Stimulated activated CD4-positive, alpha-beta T cell treated with anti-CD3 and anti-CD28 coated beads, TNF-alpha, amount 100 ng/mL, for 48 hours (primary cell): ENCODE measurements at places on chromosomes 1 and 21.

GRCh38 chr1:115796897-115797296 lies 28.4 kb upstream of the CASQ2 start:
- no peak for DNase-seq

DNA sequence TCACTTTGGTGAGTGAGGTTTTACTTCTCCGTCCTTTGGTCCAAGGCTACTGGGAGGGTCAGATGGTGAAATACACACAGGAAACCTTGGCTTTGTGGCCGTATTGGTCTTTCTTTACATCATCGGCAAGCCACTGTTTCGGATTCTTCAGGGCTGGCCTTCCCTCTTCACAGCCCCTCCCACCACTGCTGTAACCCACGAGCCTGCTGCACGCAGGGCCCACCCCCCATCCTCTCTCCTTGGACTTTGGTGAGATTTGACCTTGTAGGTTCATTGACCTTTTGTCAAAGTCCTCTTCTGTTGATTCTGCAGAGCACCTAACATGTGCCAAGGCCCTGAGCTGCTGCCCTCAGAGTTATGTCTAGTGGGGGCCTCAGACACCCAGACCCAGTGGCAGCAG lies 328.6 kb downstream of the CAMTA1 start:
- no peak for DNase-seq

DNA sequence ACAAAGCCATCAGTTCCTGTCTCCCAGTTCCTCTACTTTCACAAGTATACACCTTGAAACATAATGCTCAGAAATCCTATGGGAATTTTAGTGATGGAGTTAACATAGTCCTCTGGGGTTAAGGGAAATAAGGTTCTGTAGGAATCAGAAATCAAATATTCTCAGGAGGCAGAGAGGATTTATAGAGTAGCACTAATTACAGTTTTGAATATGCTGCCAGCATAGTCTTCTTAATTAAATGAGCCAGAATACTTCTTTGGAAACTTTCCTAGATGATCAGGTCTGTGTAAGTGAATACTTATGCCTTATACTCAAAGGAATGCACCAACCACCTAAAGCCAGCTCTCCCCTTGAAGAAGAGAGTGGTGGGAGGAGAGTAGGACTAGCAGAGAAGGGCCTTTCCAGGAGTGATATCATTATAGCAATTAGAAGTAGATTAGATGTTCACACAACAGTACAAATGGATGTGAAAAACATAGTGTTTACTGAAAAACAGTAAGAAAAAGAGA lies 31.4 kb upstream of the DIRAS3 start:
- no peak for DNase-seq

DNA sequence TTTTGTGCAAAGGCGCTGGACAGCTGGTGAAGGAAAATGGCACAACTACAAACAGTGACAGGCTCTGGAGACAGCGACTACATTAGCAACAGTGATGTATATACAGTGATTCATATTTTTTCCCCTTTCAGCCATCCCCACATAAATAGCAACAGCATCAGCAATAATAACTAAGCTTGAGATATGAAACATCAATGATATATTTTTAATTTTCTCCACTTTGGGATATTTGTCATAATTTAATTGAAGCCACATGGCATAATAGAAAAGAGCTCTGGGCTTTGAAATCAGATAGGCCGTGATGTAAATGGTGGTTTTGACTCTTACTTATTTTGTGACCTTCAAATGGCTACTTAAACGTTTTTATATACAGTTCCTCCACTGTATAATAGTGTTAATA lies 764.3 kb upstream of the PRMT6 start:
- no peak for DNase-seq

- no peak for DNase-seq
These were observed 2.2 kb downstream of the PALMD start for GRCh38 chr1:99648107-99648506.

- no peak for DNase-seq
These were observed 45.5 kb downstream of the RAB3GAP2 start for GRCh38 chr1:220226752-220227151.

- DNase-seq = peak; percentile 2
These were observed 29.1 kb upstream of the IGSF5 start for GRCh38 chr21:39715804-39716397.

DNA sequence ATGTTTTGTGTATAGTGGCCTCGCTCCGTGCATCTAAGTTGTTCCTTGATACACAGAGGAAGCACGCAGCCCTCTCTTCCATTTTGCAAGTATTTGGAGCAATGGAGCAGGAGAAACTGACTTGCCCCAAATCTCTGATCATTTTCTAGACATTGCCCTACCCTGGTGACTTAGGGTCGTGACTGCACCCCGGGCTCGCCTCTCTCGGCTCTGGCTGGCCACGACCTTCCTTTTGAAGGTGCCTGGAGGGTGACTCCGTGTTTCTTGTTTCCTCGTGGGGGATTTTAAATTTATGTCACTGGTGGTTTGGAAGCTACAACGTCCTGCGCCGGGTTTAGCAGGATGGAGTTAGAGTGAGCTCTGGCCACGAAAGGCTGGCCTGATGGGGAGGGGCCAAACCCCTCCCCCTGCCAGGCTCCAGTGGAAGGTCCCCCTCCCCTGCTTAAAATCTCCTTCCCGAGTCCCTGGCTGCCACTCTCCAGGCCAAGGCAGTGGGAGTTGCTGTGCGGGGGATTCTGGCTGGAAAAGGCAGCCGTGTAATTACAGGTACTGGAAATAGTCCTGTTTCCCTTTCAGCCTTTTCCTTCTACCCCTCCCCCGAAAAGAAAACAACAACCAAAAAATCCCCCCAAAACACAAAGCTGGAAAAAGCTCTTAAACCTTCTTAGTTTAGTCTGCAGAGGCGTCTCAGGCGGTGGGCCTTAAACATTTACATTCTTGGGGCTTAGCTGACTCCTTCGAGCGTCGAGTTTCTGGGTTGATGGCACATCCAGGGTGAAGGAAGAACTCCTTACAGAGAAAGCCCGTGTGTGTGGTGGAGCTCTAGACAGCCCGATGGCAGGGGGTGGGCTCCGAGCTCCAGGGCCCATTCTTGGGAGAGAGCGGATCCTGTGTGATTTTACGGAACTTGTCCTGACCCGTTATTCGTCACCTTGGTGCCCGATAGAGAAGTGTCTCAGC lies 28.1 kb downstream of the SPSB1 start:
- no peak for DNase-seq

DNA sequence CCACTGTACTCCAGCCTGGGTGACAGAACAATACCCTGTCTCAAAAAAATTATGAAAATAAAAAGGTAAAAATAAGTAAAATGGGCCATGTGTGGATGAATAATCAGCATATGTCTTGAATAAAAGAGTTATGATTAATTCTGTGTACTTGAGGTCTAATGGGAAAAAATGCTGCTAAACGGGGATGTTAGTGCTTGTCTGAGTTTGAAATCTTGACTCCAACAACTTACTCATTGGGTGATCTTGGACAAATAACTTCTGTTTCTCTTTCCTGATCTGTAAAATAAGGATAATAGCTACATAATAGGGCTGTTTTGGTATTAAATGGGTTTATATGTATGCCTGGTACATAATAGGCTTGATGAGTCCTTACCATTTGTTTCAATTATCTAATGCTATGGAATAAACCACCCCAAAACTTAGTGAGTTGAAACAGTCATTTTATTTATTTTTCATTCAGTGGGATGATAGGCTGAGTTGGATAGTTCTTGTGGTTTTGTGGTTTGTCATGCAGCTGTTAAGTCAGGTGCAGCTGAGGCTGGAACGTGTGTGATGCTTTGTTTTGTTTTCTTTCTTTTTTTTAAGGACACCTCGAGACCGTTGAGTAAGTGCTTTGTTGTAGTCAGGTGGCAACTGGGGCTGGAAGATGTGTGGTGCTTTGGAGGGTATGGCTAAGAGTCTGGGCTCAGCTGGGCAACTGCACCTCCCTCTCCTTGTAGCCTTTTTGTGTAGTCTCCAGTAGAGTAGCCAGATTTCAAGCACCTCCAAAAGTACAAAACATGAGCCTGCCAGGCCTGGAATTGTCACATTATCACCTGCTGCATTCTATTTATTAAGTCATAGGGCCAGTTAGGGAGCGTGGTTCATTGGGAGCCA lies 4.9 kb downstream of the MDM4 start:
- no peak for DNase-seq

- DNase-seq = no peak
These were observed 860.8 kb downstream of the BRINP3 start for GRCh38 chr1:189616893-189617292.

GRCh38 chr21:28538987-28539622 lies 453.6 kb downstream of the LTN1 start:
- no peak for DNase-seq

GRCh38 chr1:177235350-177235749 lies 64.6 kb downstream of the BRINP2 start:
- DNase-seq = no peak

DNA sequence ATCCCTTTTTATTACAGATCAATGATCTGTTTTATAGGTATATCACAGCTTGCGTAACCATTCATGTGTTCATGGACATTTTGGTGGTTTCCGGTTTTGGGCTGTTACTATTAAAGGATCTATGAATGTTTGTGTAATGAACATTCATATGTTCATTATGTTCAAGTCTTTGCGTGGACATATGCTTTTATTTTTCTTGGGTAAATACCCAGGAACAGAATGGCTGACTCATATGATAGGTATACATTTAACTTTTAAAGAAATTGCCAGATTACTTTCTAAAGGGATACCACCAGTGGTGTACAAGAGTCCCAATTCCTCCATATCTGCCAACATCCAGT lies 73.7 kb downstream of the SPATA46 start:
- no peak for DNase-seq

DNA sequence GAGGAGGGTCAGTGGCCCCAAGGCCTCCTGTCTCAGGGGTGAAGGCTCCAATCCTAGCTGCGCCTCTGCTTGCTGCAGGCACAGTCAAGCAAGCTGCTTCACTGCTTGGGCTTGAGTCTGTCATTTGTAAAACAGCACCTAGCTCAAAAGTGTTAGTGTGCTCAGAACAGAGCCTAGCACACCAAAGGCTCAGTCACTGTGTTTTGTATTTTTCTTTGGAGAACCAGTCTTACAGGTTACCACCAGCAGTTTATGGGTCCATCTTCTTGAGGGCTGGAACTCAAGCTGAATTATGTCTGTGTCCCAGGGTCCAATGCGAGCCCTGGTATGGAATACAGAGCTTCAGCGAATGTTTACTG lies 113.6 kb downstream of the DMRTB1 start:
- no peak for DNase-seq

DNA sequence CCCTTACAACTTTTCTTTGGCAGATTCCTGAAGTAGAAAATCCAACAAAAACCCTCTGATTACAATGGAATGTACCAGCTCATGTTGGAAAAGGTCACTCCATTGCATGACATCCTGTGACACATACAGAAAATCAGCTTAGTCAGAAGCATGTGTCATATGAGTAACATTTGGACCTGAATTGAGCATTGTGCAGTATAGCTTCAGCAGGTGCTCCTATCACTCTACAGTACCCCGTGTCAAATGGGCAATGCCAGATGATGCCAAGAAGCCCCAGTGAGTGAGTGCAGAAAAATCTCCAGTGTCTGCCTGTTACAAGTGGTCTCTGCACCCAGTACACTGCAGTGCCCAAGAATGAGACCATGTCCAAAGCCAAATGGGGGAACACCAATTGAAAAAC lies 129.7 kb upstream of the RUNX1 start:
- no peak for DNase-seq

DNA sequence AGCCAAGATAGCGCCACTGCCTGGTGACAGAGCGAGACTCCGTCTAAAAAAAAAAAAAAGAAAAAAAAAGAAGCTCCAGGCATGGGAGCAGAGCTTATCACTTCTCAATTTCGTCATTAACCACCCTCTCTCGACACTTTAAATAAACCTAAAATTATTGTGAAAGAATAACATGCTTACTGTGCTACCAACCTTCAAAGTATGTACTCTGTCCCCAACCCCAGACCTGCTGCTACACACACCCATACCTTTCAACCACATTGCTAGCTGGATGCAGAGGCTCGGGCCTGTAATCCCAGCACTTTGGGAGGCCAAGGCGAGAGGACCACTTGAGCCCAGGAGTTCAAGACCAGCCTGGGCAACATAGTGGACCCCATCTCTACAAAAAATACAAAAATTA lies 38.7 kb downstream of the GNPAT start:
- DNase-seq = no peak

GRCh38 chr1:198677027-198677426 lies 38.2 kb downstream of the PTPRC start:
- DNase-seq = no peak

- DNase-seq = no peak
These were observed 38.5 kb upstream of the KCNA10 start for GRCh38 chr1:110557481-110557880.

GRCh38 chr1:241542199-241542907 lies 10.2 kb downstream of the KMO start:
- no peak for DNase-seq

GRCh38 chr1:57269630-57270225 lies 154.1 kb downstream of the DAB1 start:
- no peak for DNase-seq

- DNase-seq = no peak
These were observed 76.5 kb downstream of the CNST start for GRCh38 chr1:246642719-246643118.

GRCh38 chr21:37373539-37373938 lies 7.0 kb downstream of the DYRK1A start:
- no peak for DNase-seq

DNA sequence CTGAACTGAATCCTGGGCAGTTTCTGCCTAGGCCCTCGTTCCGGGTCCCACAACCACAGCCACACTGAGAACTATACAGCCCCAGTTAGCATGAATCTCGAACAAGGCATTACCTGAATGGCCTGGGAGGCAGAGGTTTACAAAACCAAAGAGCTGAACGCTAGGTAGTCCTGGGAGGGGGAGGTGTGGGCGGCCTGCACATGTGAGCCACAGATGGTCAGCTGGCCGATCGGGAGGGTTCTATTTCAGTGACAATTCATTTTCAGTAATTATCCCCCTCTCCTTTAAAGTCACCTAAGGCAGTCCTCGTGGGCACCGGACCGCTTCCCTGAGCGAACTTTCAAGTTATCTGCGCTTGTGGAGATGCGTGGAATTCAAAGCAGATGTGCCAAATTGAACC lies 111.9 kb downstream of the GLIS1 start:
- no peak for DNase-seq

DNA sequence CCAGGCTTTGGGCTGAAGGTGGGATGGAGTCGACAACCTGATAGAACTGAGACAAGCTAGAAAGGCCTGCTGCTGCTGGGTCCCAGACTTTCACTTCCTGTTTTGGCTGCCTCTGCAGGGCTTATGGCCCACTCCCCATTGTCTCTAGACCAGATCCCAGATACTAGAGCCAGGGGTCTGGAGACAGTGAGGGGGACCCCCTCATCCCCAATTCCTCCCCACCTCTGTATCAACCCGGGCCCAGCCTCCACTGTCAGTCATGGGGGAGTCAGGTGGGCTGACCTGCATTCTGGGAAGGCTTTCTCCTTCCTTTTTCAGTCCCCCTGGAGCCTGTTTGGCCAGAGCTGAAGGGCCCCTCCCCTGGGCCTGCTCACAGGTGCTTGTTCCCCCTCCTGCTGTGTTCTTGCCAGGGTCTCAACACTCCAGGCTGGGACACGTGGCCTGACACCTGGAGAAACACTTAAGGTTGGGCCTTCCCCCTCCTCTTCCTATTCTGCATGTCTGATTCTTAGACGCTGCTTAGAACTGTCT lies 18.0 kb upstream of the ETV3L start:
- no peak for DNase-seq
